ENCODE measurements at places on chromosomes 4 and X.

- DNase-seq: no peak
Observed at GRCh38 chr4:165785337-165785736, 87.7 kb upstream of the TLL1 start.

GRCh38 chr4:150299816-150300215 is 221.6 kb downstream of the DCLK2 start:
- no peak for DNase-seq

DNA sequence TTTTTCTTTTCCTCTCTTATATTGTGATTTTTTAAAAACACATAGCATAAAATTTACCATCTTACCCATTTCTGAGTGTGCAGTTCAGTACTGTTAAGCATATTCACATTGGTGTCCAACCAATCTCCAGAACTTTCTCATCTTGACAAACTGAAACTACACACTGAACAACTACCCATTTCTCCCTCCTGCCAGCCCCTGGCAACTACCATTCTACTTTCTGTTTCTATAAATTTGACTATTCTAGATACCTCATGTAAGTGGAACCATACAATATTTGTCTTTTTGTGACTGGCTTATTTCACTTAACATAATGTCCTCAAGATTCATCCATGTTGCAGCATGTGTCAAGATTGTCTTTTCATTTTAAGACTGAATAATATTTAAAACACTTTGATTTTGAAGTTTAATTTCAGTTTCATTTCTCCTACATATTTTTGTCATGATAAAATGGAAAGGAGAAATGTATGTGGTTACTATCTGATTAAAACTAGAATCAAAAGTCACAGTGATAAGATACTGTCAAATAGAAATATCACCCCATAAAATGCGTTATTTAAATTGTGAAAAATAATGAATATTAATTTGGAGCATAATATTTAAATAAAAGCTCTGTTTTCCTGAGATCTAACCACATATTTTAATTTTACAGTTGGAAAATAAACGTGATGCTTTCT is 122.8 kb downstream of the DIPK2B start:
- DNase-seq: no peak

GRCh38 chr4:140094438-140095420 is 59.3 kb downstream of the MAML3 start:
- DNase-seq: peak; percentile 87

DNA sequence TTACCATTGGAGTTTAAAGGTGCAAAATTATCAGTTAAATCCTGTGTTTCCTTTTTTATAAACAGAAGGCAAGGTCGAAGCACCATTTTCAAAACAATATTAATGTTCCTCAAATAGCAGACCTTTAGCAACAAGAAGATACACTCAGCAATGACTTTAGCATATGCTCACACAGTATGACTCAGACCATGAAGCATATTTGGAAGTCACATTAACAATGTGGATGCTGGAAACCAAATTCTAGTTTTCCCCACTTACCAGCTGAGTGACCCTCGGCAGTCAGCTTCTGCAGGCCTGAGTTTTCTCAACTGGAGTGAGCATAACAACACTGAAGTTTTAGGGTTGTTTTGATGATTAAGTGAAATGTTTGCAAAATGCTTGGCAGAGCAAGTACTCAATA is 130.5 kb downstream of the ANK2 start:
- no peak for DNase-seq
